ENCODE measurements at places on chromosomes 6 and 20.
A peak's percentile ranks its signal among the peaks of the same experiment; 100 is the strongest.

DNA sequence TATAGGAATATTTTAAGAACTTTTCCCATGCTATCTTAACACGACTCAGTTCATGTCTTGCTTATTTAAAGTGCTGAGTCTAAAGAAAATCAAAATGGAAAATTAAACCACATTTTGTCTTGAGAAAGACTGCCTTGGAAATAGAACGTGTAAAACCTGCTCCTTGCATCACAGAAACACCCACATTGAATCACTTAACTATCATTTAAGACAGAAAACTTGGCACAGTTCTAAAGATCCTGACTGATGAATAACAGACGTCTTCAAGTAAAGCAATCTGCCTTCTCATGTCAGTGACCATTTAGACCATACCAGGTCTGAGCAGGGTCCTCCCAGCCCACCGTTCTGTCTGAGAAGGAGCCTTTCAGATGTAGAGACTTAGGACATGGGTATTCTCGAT lies 7.4 kb downstream of the PERP start:
- peak; percentile 92 for DNase-seq

GRCh38 chr6:131631625-131632289 lies 3.7 kb upstream of the MED23 start:
- DNase-seq: no peak

GRCh38 chr6:66096679-66097078 lies 389.7 kb upstream of the EYS start:
- DNase-seq: no peak

GRCh38 chr20:17177341-17177740 lies 49.5 kb upstream of the PCSK2 start:
- DNase-seq: no peak

GRCh38 chr20:41242352-41242751 lies 75.2 kb downstream of the ZHX3 start:
- no peak for DNase-seq

- DNase-seq: peak; percentile 87
Observed at GRCh38 chr20:60063048-60063451, 104.8 kb downstream of the CDH26 start.

GRCh38 chr6:149443411-149444181 lies 41.2 kb downstream of the ZC3H12D start:
- peak; percentile 64 for DNase-seq

DNA sequence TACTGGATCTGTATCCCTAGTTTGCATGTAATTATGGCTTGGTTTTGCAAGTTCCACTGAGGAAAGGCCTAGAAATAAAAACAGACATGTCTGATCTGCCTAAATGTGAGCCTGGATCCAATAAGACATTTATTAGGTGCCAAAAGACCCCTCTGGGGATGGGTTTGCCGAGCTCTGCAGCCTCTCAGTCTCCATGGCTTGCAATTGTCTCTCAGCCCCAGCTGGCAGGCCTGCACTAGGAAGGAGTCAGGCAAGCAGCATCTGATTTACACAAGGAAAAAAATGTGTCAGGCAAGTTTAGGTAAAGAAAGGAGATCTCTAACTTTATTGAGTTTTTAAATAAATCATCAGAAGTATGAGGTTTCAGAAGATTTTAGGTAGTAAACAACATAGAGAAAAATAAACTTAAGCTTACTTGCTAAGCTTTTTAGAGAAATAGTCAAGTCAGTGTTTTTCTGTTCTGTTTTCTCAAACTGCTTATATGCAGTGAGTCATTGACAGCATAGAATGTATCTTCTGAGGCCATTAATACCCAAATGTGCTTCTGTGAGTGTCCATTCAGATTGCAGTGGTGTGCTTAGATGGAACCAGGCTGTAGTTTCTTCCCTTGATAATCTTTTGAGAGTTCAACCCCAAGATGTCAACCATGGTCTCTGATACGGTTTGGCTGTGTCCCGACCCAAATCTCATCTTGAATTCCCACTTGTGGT lies 121.0 kb downstream of the FHL5 start:
- no peak for DNase-seq

All from fibroblast of mammary gland (primary cell).